Neural crest cell (in vitro differentiated cells): ENCODE measurements at places on chromosomes 1 and 21.

- no peak for DNase-seq
Measured at GRCh38 chr1:25140073-25140797, 92.1 kb downstream of the SYF2 start.

GRCh38 chr1:5962265-5963105 lies 29.7 kb downstream of the NPHP4 start:
- no peak for DNase-seq

GRCh38 chr1:156544592-156545102 lies 27.7 kb downstream of the IQGAP3 start:
- DNase-seq: no peak

DNA sequence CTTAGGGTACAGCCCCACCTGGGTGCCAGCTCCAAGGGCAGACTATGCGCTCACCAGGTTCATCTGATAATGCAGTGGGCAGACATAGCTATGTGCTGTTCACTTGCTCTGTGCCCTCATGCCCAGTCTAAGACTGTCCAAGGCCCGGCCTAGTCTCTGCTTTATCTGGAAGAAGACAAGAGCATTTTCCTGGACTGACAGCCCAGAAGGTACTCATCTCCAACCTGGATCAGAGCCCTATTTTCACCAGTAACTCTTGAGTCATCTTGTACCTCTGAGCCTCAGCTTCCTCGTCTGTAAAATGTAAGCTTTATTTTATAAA lies 28.5 kb upstream of the LRRC8C start:
- DNase-seq: no peak

GRCh38 chr1:200483491-200484143 lies 73.8 kb upstream of the ZNF281 start:
- DNase-seq: no peak

DNA sequence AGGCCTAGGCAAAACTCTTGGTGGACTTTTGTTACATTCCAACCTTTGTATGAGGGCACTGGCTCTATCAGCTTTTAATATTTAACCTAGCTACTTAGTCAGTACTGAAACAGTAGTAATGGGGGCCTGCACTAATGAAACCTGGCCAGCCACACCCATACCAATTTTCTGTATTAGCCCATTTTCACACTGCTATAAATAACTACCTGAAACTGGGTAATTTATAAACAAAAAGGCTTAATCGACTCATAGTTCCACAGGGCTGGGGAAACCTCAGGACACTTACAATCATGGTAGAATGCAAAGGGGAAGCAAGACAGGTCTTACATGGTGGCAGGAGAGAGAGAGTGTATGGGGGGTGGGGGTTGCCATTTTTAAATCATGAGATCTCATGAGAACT lies 245.7 kb upstream of the RGS18 start:
- no peak for DNase-seq
